Hematopoietic multipotent progenitor cell treated with erythropoietin and hydrocortisone succinate and interleukin-3 and kit ligand, for 17 days (in vitro differentiated cells): ENCODE measurements at places on chromosomes 6 and 20.

- no peak for DNase-seq
Measured at GRCh38 chr6:112409311-112409710, 62.2 kb downstream of the RFPL4B start.

- no peak for DNase-seq
Measured at GRCh38 chr20:32010666-32011065, 428 bp downstream of the CCM2L start.

GRCh38 chr20:779771-780170 lies 11.5 kb upstream of the SLC52A3 start:
- DNase-seq, result no peak

- DNase-seq, result no peak
Measured at GRCh38 chr20:62203378-62204030, 16.6 kb downstream of the HRH3 start.

DNA sequence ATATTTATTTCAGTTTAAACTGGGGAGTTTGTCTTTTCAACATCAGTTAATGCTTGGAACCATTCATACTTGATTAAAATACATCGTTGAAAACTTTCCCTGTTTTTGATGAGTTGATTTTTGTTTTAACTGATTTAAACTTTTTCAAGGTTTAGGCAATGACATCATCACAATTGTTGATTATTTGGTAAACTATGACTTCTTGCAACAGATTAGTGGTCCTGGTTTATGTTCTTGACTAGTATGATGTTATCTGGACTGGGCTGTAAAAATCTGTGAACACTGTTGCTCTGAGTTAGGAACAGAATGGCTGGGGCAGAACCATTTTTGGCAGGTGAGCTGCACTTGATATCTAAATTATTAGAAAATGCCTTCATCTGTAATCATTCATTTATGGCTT lies at the start of gene ZC2HC1B:
TSS of gene ZC2HC1B (plus strand) at position 241 of the 400 bp plus-strand sequence. CDS start at position 307, 66 bp downstream.
- DNase-seq, result no peak

GRCh38 chr6:43089467-43089866 lies 13.4 kb downstream of the PTK7 start:
- no peak for DNase-seq

GRCh38 chr6:151948002-151948743 lies 140.7 kb downstream of the ESR1 start:
- DNase-seq, result no peak

GRCh38 chr6:143970456-143971218 lies 37.4 kb downstream of the PLAGL1 start:
- DNase-seq, result no peak

DNA sequence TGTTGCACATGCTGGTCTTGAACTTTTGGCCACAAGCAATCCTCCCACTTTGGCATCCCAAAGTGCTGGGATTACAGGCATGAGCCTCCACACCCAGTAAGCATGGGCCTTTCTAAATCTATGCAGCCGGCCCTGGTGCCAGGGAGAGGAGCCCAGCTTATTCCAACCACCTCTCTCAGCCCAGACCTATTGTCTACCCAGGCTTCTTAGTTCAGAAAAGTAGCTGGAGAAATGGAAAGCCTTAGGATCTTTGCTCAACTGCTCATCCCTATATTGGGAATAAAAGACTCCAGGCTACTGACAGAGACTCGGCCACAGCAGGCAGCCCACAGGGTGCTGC lies 7.8 kb upstream of the PCIF1 start:
- DNase-seq, result no peak

GRCh38 chr6:56445818-56446217 lies 196.9 kb downstream of the DST start:
- no peak for DNase-seq

DNA sequence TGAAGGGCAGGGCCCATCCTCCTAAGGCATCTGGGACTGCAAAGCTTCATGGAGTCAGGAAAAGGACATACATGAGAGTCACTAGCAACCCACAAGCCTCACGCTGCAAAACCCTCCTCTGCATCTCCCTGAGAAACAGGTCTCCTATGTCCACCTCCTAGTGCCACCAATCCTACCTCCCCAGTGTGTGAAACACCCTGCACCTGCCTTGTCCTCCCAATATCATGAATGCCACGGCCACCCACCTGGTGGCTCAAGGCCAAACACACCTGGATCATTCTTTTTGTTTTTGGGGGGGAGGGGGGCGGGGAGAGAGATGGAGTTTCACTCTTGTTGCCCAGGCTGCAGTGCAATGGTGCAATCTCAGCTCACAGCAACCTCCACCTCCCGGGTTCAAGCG lies 90.5 kb downstream of the ZMYND8 start:
- DNase-seq, result no peak

DNA sequence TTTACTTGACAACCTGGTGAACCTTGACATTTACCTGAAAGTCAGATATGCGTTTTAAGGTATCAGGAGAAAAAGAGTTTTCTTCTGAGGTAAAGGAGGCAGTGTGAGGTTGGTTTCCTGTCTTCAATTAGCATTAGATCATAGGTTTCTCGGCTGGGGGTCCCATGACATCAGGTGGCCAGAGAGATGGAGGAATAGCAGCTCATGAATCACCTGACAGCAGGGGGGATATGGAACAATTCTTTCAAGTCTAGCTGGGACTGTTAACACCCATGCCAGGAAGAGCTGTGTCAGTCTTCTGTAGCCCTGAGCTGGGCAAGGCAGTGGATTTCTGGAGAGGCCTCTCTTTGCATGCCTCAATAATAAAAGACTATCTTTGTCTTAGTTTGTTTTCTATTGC lies 108.0 kb upstream of the TMEM170B start:
- no peak for DNase-seq

GRCh38 chr6:91485047-91485446 lies 898.2 kb upstream of the MAP3K7 start:
- no peak for DNase-seq

- no peak for DNase-seq
Measured at GRCh38 chr20:2149507-2149906, 47.9 kb downstream of the STK35 start.

DNA sequence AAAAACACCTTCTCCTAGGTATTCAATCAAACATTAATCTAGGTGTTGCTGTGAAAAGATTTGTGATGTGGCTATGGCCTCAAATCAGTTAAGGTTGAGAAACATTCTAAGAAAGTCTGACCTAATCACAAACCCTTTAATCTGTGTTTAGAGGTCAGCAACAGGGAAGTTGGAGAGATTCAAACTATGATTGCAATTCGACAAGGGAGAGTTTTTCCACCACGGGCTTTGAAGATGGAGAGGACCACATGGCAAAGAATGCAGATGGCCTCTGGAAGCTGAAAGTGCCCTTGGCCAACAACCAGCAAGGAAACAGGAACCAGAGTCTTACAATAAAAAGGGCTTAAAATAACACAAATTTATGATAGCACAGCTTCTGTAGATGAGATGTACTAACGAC lies 29.6 kb upstream of the LGSN start:
- no peak for DNase-seq

DNA sequence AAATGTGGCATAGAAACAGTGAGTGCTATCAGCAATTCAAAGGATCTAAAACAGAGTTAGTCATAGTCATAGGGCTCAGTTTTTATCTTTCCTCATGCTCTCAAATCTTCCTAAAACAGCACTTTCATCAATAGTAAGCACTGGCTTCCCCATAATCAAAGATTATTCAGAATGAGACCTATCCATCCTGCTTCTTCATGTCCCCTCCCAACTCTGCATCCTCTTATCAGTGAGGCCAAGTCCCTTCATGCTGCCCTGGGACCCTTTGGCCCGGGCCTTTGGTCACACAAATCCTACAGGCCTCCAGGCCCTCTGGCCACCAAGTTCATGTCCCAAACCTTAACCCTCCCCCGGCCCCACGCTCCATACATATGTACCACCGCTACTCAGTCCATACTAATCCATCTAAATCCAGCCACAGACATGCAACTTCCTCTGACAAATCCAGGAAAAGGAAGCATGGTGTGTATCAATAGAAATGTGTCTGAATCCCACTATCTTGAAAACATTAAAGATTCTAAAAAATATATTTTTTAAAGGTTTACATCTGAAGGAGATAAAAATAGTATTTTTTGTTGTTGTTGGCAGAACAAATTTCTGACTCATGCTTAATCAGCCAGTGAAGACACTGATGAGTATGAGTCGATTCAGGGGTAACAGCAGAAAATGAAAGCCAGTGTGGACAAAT lies 143.5 kb downstream of the PDE7B start:
- DNase-seq, result no peak

- DNase-seq, result no peak
Measured at GRCh38 chr20:43750774-43751166, 24.0 kb upstream of the GTSF1L start.

- DNase-seq, result no peak
Measured at GRCh38 chr6:158496700-158497099, 63.2 kb upstream of the TMEM181 start.

GRCh38 chr6:10520468-10520867 lies 683 bp upstream of the GCNT2 start:
- peak; percentile 18 for DNase-seq

- DNase-seq, result no peak
Measured at GRCh38 chr6:5366941-5367340, 105.6 kb downstream of the FARS2 start.

GRCh38 chr6:7176208-7176607 lies 68.4 kb downstream of the RREB1 start:
- no peak for DNase-seq

DNA sequence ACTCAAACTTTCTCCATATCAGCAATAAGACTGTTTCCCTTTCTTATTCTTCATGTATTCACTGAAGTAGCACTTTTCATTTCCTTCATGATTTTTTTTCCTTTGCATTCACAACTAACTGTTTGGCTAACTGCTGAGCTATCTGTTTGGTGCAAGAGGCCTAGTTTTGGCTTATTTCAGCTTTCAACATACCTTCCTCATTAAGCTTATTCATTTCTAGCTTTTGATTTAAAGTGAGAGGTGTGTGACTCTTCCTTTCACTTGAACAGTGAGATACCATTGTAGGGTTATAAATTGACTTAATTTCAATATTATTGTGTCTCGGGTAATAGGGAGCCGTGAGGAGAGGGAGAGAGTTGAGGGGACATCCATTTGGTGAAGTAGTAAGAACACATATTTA lies 262.0 kb upstream of the PREP start:
- no peak for DNase-seq

GRCh38 chr6:131390322-131390721 lies 182.7 kb upstream of the ARG1 start:
- no peak for DNase-seq

DNA sequence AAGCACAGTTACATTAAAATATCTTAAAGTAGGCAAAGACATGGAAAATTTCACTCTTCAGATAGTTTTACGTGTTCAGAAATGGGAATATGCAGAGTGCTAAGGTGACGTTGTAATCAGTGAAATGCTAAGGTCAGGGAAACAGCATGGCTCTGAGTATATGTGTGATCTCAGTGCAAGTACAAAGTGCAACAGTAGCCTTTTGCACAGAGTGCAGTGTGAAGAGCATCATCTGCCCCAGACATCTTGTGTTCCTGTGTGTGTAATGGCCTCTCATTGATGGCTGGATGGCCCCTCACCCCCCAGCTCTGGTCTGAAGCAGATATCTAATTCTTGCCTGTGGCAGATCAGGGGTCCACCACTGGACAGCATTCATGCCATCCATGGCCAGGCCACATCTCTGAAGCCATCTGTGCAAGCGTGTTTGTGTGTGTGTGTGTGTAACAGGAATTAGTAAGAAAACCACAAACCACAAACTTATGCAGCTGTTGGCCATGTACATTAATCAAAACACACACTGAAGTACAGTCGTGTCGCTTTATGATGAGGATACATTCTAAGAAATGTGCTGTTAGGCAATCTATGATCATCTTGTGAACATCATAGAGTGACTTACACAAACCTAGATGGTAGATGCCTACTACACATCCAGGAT lies 165.1 kb downstream of the RALGAPA2 start:
- no peak for DNase-seq

DNA sequence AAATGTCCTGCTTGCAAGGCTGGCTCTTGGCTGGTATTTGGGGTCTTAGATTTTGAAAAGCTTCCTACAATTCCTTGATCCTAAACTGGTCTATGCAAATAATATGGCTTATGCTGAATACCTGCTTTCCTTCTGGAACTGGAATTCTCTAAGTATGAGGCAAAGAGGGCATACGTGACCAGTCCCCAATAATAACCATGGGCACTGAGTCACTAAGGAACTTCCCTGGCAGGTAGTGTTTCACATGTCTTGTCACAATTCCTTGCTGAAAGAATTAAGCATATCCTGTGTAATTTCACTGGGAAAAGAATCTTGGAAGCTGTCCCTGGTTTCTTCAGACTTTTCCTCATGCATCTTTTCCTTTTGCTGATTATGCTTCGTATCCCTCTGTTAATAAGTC lies 106.5 kb downstream of the MMS22L start:
- DNase-seq, result no peak

- no peak for DNase-seq
Measured at GRCh38 chr6:36357872-36358225, 21.2 kb upstream of the BNIP5 start.

DNA sequence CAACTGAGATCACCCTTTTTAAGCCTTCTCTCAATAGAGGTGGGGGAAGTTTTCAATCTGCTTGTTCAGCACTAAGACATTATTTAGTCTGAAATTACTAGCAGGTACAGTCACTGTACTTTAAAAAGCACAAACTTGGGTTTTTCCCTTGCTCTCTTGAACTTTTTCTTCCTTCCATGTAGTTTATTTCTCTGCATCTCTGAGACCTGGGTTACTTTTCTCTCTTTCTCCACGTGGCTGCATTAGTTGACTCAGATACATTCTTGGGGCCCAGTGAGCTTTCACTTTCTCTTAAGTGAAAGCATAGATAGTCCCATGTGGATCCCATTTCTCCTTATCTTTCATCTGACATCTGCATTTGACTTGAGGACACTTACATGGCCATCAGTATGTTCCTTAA lies 433.9 kb upstream of the MAP3K7 start:
- DNase-seq, result no peak

DNA sequence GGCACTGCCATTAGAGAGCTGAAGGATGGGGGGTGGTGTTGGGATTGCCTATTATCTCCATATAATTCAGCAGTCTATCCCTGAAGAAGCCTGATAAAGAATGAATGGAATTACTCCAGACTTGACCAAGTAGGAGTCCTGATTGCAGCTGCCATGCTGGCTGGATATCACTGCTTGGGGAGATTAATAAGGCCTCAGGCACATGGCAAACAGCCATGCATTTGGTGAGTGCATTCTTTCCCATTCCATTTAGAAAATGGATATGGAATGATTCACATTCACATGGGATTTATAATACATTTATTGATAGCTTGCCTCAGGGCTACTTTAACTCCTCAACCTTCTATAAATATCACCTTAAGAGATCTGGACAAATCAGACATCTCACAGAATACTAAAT lies 49.6 kb upstream of the HLA-A start:
- peak; percentile 2 for DNase-seq

DNA sequence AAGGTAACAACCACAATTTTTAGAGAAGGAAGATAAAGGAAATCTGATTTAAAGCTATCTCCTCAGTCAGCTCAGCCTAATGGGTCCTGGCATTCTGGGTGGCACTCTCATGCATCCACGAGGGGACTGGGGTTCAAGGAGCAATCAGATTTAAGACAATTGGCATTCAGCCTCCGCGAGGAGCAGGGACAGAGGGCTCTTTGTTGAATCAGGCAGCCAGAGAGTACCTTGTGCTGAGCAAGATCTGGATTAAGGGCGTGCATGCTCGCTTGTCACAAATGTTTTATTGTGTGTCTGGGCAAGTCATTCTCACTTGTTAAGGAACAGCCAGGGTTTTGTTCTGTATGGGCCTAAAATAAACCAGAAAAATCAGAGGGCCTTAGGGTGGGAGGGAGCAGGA lies 475.3 kb upstream of the NRSN1 start:
- no peak for DNase-seq

- DNase-seq, result no peak
Measured at GRCh38 chr6:138311268-138311667, 66.4 kb upstream of the SMIM28 start.

- no peak for DNase-seq
Measured at GRCh38 chr6:137162692-137163306, 10.6 kb downstream of the IL22RA2 start.

GRCh38 chr6:103570431-103570830 lies 1289.3 kb downstream of the HACE1 start:
- no peak for DNase-seq
